NCI-H1048 (cell line): ENCODE measurements at places on chromosomes 16 and 17.

GRCh38 chr16:50834701-50835100 is 92.8 kb downstream of the CYLD start:
- no peak for DNase-seq

- no peak for DNase-seq
Observed at GRCh38 chr17:31492880-31493655, 101.6 kb downstream of the RAB11FIP4 start.

- no peak for DNase-seq
Observed at GRCh38 chr16:72944757-72945485, 103.0 kb downstream of the ZFHX3 start.

GRCh38 chr17:49634485-49634860 is 43.4 kb downstream of the SPOP start:
- no peak for DNase-seq

DNA sequence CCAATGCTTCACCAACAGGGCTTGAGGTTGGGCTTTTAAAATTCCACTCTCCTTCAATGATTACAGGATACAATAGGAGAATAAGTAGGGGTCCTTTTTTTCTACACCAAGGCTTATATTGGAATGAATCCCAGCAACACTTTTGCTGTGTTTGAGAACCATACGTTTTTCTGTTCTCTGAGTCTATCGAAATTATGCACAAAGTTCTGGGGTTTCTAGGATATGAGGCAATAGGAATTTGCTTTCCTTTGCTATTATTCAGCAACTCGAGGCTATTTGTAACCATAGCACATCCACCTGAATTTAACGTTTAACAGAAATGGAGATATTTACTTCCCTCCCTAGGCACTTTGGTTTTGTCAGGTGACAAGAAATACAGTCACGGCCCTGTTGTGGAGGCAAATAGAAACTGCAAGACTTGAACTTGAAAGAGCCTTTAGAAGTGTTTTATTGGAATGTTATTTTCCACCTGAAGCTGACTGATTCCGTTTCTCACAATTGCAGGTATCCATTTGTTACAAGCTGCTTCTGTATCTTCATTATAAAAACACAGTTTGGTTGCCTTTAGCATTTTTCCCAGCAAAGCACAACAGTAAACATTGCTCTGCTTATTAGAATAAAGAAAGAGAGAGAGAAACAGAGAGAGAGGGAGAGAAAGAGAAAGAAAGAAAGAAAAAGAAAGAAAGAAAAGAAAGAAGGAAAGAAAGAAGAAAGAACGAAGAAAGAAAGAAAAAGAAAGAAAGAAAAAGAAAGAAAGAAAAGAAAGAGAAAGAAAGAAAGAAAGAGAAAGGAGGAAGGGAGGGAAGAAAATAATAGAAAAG is 109.6 kb downstream of the HS3ST3A1 start:
- DNase-seq = no peak

GRCh38 chr17:2247005-2247404 is 56.6 kb downstream of the SMG6 start:
- no peak for DNase-seq

- DNase-seq = no peak
Observed at GRCh38 chr17:36578671-36579070, 13.0 kb upstream of the DHRS11 start.

DNA sequence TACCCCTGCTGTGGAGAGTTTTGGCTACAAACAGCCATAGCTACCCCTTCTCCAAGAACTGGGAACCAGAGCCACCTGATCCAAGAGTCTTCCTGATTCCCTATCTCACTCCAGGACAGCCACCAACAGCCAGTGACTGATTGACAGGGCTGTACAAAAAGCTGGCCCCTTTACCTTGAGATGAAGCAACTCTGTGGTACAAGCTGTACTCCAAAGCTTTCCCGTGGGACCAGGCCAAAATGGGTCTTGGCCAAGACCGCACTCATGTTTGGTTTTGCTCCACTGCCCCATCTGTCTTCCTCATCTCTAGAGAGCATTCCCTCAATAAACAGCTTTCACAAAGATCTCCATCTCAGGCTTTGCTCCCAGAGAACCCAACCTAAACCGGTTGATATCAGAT is 43.6 kb downstream of the RNF157 start:
- no peak for DNase-seq

DNA sequence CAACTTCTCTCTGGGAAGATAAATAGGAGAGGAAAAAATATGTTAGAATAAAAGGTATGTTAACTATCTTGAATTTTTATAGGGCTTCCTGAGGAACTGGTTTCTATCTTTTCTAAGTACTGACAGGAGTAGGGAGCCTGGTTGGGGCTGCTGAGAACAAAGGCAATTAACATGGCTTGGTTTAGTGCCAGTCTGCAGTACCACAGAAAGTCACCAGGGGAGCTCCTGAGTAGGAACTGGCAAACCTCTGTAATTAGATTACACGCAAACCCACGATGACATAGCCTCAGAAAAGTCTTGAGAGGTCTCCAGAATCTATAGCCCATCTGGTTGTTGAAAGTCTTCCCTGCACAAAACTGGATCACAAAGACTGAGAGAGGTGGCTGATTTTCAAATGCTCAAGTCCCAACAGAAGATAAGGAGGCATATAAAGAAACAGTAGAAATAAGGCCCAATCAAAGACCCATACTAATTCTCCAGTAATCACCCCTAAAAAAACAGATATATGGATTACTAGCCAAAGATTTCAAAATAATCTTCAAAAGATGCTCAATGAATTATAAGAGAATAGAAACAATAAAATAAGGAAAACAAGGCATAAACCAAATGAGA is 11.7 kb upstream of the CNTNAP4 start:
- no peak for DNase-seq

DNA sequence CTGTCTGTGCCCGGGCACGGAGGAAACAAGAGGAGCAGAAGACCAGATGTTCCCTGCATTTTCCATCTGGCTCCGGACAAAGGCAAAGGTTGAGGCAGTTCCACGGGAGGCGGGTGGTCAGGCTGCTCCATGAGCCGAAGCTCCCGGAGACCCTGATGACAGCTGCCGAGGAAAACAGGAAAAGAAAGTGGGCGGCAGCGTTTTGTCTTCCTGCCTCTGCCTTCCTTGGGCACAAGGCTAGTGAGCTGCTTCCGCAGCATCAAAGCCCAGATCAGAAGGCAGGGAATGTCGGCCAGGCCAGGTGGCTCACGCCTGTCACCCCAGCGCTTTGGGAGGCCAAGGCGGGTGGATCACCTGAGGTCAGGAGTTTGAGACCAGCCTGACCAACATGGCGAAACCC is 16.2 kb downstream of the SLC43A2 start:
- DNase-seq = no peak

DNA sequence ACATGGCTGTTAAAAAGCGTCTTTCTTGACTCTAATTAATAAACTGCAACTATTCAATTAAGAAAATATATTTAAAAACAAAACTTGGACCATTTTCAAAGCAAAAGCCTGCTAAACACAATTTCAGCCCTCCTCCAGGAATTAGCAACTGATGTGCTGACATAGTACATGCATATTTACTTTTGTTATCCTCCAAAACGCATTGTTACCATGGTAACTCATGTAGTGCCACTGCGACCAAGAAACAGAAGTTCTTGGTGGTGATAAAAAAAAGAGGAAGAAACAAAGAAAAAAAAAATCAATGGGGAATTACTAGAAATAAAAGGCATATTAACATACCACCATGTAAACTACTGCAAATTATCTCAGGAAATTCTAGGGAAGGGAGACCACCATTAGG is 793.4 kb upstream of the CDH8 start:
- no peak for DNase-seq

GRCh38 chr17:676060-676700 is 38.5 kb downstream of the VPS53 start:
- no peak for DNase-seq

GRCh38 chr17:29089601-29090044 is 46.7 kb downstream of the PIPOX start:
- DNase-seq = no peak

- DNase-seq = peak; percentile 41
Observed at GRCh38 chr16:31476303-31477219, 4.6 kb downstream of the TGFB1I1 start.

- DNase-seq = no peak
Observed at GRCh38 chr16:63239065-63239570, 1202.9 kb upstream of the CDH8 start.

GRCh38 chr16:22337849-22338635 is 36.4 kb downstream of the CDR2 start:
- DNase-seq = no peak

DNA sequence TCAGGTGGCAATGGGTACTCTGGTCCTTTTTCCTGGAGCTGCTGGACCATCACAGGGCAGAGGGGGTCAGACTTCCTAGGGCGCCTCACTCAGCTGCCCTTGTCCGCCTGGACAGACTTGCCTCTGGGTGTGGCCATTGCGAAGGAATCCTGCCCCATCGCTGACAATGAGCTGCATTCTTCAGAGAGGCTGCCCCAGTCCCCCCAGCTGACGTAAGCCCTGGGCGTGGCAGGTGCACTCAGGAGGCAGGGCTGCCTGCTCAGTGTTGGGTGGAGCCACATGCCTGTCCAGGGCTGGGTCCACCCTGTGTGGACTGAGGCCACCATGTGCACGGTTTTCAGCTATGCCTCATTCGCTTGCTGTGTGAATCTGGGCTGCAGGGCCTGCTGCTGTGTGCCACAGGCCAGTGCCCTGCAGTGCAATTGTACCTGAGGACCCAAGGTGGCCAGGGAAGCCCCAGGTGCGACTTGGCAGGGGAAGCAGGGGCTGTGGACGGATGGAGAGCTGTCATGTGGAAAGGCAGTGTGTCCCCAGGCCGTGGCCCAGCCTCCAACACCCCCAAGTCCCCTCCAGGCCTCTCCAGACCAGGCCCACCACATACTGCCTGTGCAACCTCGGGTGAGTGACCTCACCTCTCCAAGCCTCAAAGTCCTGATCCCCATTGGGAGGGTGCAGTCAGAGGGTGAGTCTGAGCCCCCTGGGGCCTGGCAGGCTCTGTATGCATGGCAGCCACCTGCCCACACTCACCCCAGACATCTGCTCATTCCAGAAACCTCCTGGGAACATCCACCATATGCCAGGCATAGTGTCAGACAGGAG is 14.0 kb upstream of the MPRIP start:
- DNase-seq = no peak

GRCh38 chr17:73902416-73903181 is 258.4 kb upstream of the SDK2 start:
- DNase-seq = no peak

DNA sequence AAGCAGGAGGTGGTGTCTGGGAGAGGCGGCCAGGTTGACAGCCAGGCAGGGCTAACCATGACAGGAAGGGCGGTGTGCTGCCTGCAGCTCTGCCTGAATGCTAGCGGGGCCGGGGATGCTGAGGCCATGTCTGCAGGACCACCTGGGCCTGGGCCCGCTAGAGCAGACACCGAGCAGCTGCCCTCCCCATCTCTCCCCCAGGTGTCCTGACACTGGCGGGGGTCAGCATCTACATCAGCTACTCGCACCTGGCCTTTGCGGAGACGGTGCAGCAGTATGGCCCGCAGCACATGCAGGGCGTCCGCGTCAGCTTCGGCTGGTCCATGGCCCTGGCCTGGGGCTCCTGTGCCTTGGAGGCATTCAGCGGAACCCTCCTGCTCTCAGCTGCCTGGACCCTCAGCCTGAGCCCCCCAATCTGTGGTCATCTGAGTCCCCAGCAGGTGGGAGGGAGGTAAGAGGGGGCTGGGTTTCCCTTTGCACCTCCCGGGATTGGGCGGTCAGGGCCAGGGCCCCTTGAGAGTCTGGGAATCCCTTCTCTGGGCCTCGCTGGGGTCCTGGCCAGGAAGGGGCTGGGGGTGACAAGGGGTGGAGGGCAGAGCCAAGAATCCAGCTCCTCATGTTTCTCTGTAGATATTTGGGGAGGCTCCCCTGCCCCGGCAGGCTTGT is 7.5 kb downstream of the TMEM235 start:
- DNase-seq = no peak

GRCh38 chr17:37137906-37138514 is 189.3 kb downstream of the AATF start:
- no peak for DNase-seq

GRCh38 chr17:74493331-74493833 is 26.9 kb downstream of the CD300A start:
- DNase-seq = no peak

- no peak for DNase-seq
Observed at GRCh38 chr17:77308861-77309726, 168.3 kb downstream of the SEC14L1 start.

- no peak for DNase-seq
Observed at GRCh38 chr16:24815021-24815420, 30.7 kb upstream of the SLC5A11 start.

DNA sequence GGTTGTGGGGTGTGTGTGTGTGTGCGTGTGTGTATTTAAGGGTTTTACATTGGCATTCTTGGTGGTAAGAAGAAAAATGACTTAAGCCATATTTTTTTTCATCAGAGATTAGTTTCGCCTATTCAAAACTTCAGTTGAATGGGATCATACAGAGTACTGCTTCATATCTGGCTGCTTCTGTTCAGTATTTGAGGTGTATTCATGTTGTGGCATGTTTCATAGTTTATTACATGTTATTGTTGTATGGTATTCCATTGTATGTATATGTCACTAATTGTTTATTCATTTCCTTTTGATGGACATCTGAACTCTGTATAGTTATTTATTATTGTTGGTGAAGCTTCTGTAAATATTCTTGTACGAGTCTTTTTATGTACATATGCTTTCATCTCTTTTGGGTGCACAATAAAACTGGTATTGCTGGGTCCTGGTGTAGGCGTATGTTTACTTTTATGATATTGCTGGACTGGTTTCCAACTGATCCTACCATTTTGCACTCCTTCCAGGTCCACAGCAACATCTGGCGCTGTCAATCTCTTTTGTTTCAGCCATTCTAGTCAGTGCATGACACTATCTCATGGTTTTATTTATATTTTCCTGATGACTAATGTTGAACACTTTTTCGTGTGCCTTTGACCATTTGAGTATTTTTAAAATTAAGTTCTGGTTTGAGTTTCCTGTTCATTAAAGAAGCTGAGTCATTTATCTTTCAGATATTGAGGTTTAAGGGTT is 77.4 kb upstream of the MAF start:
- no peak for DNase-seq

- no peak for DNase-seq
Observed at GRCh38 chr17:82627405-82627804, 20.8 kb downstream of the WDR45B start.
